ENCODE measurements at places on chromosomes 16 and 17.

DNA sequence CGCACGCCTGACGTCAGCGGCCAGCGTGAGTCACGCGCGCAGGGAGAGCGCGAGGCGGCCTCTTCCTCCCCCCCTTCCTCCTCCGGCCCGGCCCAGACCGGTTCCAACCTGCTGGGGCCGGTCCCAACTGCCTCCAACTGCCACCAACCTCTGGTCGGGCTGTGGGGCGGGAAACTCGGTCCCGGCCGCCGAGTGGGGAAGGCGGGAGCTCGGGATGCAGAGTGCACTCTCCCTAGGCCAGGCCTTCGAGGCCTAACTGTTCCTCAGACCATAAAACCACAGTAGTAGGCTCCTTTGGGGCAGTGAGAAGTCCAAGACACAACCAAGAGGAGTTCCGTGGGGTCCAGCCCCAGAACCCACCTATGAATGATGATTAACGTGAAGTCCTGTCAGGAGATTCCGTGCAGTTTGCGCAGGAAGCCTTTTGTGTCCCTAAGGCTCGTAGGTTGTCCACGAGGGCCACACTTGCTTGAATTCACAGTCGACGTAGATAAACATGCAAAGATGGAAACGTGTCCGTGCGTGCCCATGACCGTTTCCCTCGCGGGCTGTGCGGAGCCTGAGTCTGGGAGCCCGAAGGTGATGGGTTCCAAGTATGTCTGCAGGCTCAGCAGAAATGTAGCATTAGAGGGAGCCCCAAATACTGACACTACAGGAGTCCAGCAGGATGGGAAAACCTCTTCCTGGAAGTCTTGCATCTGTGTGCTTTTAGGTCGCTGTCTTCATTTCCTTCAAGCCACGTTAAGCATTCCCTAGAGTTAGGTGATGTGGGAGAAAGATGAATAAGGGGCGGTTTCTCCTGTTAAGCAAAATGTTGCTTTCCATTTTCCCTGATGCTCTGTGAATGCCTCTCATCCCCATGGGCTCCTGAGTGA is 647 bp downstream of the UNK start:
- DNase-seq = peak; percentile 97

- DNase-seq = peak; percentile 80
Observed at GRCh38 chr16:2532494-2533141, 1.4 kb upstream of the CEMP1 start.

- no peak for DNase-seq
Observed at GRCh38 chr16:8595783-8596182, 5.5 kb upstream of the TMEM114 start.

GRCh38 chr16:4019371-4019791 is 96.9 kb downstream of the ADCY9 start:
- no peak for DNase-seq

GRCh38 chr16:5841974-5842373 is 744.4 kb upstream of the EEF2KMT start:
- DNase-seq = no peak

DNA sequence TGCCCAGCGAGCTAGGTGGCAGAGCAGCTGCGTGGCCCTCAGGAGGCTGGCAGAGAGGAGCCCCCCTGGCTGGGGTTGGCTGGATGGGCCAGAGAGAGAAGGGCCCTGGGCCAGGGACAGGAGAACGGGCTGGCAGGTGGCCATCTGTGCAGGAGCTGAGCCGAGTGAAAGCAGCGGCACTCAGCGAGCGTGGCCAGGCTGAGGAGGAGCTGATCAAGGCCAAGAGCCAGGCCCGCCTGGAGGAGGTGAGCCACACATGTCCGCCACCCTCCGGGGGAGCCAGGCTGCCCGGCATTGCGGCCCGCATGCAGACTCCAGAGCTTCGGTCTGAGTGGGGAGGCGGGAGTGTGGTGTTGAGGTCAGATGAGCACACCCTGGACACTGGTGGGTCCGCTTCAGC is 2.1 kb upstream of the RAC3 start:
- DNase-seq = no peak

DNA sequence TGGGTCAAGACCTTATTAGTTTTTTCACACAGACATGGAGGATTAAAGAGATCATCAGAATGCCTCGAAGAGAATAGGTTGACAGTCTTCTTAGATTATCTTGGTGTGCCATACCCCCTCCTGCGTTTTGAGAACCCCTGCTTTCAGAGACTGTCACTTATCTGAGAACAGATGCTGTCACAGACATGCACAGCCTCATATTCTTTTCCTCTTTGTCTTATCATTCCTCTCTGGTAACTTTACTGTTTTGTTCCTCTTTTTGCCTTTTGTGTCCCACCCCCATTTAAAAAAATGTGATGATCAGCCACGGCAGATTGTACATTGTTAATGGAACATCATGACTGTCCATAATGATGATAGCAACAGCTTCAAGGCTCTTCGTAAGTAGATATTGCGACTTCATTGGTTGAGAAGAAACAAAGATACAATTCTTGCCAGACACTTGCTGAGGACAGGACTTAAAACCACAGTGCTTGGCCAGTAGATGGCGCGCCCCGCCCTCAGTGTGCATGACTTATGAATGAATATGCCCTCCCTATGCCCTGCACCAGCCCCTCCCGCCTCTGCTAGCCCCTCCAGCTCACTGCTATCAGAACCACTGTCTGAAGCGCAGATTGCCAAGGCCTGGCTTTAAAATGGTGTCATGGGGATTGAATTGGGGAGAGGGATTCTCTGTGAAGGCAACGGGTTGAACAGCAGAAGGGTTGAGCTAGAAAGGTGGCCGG is 2.6 kb upstream of the PITPNC1 start:
- DNase-seq = peak; percentile 87

- no peak for DNase-seq
Observed at GRCh38 chr17:36752096-36752888, 150.9 kb downstream of the MRM1 start.

DNA sequence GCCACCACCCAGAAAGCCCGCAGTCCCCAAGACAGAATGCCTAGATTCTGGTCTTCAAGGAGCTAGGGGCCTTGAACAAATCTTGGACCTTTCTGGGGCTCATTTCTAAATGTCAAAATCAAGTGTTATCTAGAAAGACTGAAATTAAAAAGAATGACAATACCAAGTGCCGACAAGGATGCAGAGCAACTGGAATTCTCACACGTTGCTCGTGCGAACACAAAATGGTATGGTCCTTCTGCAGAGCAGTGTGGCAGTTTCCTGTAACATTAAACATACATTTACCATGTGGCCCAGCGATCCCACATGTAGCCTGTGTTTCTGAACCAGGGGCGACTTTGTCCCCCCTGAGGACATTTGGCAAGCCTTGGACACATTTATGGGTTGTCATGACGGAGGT is 137.9 kb downstream of the GAS7 start:
- DNase-seq = no peak

GRCh38 chr16:73610605-73611156 is 562.8 kb upstream of the ZFHX3 start:
- no peak for DNase-seq

GRCh38 chr17:47203984-47204721 is 5.0 kb upstream of the MYL4 start:
- no peak for DNase-seq

DNA sequence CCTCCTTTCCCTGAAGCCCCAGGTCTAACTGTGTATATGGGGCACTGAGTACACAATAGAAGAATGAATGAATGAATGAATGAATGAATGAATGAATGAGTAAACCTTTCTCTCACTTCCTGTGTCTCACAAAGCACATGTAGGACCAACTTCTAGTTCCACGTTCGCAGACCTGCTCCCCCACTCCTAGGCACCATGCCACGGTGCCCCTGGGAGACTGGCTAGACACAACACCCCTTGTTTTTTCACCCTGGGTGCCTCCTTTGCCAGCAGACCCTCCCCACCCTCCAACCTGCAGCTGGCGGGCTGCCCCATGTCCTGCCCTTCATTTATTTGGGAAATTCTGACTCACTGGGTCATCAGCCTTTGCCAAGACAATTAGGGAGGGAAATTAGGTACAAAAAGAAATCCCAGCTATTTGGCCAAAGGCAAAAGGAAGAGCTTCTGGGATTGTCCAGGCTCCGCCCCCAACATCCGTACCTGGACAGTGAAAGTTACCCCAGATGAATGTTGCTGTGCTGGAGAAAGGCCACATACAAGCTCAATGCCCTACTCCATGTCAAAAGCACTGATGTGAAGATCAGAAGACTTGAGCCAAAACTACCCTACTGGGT is 7.7 kb downstream of the CES1 start:
- no peak for DNase-seq

DNA sequence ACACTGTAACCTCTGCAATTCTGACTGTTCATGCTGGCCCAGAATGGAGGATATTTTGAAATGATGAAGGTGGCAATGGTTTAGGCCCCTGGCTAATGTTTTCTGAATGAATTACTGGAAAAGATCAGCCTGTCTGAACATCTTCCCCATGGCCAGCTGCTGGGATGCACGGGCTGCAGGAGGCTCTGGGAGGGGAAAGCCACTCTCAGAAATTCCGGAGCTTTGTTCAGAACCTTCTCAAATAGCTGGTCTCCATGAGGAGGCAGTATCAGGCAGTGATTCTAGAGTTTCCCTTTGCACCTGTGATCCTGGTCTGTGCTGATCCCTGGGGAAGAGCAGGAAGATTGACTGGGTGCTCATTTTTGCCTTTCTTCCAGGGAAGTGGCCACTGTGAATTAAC is 5.0 kb downstream of the SLC6A2 start:
- no peak for DNase-seq

DNA sequence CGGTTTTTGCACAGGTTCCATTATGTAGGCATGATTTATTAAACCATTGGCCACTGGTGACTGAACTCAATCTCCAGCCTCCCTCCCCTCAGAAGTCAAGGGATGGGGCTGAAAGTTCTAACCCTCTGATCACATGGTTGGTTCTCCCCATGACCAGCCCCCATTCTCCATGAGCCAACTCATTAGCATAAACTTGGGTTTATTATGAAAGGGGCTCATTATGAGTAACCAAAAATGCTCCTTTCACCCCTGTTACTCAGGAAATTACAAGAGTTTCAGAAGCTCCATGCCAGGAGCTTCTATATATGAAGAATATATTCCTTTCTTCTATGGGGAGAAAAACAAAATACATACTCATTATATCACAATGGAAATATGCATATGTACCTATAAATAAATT is 555.3 kb downstream of the HS3ST4 start:
- DNase-seq = no peak

DNA sequence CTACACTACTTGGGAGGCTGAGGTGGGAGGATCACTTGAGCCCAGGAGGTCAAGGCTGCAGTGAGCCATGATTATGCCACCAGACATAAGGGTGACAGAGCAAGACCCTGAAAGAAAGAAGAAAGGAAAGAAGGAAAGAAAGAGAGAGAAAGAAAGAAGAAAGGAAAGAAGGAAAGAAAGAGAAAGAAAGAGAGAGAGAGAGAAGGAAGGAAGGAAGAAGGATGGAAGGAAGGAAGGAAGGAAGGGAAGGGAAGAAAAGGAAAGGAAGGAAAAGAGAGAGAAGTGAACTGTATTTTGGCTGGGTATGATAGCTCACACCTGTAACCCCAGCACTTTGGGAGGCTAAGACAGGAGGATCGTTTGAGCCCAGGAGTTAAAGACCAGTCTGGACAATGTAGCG is 24.3 kb upstream of the PYY start:
- DNase-seq = no peak

DNA sequence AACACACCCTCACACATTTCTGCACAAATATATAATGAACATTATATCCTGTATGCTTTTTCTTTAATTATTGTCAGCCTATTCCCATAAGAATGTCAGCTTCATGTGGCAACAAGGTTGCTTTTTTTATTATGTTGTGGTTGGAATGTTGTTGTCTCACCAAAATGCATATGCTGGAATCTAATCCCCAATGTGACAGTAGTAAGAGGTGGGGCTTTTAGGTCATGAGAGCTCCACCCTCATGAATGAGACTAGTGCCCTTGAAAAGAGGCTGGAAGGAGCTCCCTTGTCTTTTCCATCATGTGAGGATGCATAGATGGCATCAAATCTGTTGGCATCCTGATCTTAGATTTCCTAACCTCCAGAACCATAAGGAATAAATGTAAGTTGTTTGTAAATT is 131.3 kb upstream of the IRX6 start:
- DNase-seq = no peak

DNA sequence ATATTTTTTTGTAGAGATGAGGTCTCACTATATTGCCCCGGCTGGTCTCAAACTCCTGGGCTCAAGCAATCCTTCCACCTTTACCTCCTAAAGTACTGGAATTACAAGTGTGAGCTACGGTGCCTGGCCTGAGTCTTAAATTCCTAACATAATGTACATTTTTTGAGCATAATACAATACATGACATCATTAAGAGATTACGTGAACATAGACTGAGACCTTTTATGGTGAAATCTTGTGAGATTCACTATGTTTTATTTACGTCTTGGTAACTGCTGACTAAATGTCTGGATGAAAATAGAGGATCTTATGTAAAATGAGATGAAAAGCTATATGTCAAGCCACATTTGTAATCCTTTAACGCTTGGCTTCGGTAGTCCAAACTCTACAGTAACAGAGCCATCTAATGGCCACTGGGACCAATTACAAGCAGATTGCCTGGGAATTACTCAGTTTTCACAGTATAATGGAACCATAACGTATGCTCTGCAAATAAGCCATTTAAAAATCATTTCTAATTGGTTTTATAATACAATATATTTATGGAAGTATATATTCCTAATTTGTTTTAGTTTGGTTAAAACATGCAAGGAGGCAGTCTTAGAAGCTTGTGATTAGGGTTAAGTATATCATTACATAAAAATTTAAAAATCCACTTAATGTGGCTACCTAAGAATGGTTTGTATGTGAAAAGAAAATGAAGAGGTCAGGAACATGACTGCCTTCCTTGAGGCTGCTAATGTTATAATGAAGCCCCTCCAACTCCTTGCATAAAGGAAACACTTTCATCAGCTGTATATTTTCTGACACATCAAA is 8.1 kb upstream of the EFCAB13 start:
- peak; percentile 62 for DNase-seq

- no peak for DNase-seq
Observed at GRCh38 chr17:5772720-5773119, 188.4 kb upstream of the NLRP1 start.

DNA sequence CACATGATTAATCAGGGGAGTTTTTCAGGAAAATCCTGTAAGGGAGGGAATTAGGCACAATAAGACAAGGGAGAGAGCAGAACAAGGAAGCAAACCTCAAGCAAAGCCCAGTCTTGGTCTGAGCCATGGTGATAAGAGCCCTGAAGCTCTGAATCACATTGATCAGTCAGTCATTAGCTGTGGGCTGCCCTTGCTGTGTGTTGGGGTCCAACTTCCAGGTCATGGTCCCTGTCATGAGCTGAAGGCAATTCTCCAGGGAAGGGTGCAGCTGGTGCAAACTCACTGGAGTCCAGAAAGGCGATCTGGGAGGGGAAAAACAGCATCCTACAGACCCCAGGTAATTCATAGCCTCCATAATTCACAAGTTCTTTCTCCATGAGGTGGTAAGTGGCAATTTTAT is 89.9 kb downstream of the CYLD start:
- DNase-seq = no peak

All from femur (tissue), 1 donor.